Activated CD8-positive, alpha-beta T cell treated with anti-CD3 and anti-CD28 coated beads for 36 hours (primary cell): ENCODE measurements at places on chromosomes 1 and 21. TPM values are rescaled to one million over a fixed set of nuclear protein-coding genes. Genes with fewer than 3 reads are reported as not detected.

- DNase-seq, result no peak
Measured at GRCh38 chr21:44881198-44881872, 7.8 kb upstream of the PTTG1IP start.

DNA sequence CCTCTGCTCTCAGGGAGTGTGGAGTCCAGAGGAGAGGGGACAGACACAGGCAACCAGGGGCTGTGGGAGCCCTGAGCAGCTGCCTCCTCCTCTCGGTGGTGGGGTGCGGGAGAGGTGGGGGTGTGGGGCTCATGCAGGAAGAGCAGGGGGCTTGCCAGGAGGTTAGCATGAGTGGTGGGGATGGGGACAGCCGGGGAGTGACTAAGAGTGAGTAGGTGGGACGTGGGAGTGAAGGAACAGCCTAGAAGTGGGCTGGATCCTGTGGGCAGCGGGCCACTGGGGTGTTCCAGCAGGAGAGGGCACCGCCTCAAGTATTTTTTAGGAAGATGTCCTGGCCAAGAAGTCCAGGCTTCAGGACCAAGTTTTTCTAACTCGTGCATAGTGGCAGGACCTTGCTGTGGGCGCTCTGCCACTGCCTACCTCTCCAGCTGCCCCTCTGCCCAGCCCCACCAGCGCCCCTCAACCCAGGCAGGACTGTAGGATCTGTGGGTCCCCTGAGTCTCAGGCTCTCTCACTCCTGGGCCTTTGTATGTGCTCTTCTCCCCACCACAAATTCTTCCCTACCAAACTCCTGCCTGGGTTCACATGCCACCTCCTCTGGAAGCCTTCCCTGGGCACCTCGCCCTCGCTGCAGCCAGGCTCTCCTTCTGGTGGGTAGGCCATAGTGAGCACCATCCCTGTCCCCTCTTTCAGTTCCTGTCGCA lies 18.8 kb upstream of the LHX4 start:
- DNase-seq, result no peak

DNA sequence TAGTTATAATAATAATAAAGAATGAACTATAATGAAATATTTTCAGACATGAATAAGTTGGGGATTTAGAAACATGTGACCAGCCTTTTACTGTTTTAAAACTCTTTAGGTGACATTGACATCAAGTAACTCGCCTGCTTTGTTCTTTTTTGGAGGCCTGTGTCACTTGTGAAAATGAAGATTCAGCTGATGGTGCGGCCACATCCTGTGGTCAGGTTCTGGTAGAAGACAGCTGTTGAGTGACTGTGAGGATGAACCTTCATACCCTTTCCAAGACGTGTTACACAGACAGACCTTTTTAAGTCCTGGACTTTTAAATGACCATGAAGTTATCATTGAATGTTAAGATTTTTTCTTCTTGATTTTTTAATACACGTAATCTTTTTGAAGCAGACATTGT lies 10.3 kb downstream of the UTS2 start:
- DNase-seq, result peak; percentile 65

GRCh38 chr1:56469640-56470371 lies 109.6 kb downstream of the PLPP3 start:
- no peak for DNase-seq

DNA sequence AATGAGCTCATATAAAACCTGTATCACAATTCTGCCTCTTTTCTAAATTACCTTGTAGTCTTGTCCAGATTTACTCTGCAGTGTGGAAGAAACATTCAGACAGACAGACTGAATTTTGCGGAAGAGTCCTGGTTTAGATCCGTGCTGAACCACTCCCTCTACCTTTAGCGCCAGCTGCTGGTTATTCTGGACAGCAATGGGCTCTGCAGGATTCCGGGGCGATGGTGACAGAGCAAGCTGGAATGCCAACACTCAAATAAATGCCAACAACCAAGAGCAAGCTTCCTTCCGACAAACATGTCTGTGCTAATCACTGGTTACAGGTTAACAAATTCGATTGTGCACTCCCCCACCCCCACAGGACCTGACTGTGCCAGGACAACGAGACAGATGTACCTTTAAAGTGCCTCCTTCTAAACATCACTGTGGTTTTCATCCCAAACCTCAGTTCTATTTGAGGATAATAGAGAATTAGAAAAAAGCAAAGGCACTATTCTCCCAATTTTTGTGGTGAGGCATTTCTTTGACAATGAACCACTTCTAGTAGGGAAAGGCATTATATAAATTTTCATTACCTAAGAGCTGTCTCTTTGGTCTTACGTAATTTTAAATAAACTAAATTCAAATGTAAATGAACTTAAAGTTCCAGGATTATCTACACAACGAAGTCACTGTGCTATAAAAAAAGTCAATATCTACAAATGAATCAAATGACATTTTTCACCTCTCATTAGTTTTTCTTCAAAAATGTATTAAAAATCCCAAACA lies 90.4 kb downstream of the INTS7 start:
- DNase-seq, result no peak

GRCh38 chr1:97593192-97593591 lies 327.6 kb downstream of the DPYD start:
- DNase-seq, result no peak

GRCh38 chr1:204545881-204546280 lies 29.7 kb downstream of the MDM4 start:
- no peak for DNase-seq

GRCh38 chr1:32388641-32389040 lies 5.6 kb downstream of the BSDC1 start:
- no peak for DNase-seq

GRCh38 chr21:24123785-24124184 lies 1483.5 kb downstream of the MRPL39 start:
- DNase-seq, result no peak

DNA sequence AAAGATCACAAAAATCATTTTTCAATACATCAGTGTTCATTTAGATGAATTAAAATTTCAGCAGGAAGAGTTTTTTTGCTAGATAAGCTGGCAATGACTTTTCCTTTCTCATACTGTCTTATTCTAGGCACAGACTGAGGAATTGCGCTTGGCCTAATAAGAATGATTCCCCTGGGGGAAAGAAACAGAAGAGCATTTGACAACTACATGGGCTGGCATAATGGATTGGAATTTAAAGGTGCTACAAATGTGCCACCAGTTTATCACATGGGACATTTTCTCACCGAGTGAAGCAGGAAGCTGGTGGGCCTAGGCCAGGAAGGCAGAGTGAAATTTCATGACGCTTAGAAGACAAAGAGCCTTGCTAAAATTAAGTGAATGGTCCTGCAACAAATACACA lies 39.3 kb downstream of the CDKN2C start:
- DNase-seq, result no peak

DNA sequence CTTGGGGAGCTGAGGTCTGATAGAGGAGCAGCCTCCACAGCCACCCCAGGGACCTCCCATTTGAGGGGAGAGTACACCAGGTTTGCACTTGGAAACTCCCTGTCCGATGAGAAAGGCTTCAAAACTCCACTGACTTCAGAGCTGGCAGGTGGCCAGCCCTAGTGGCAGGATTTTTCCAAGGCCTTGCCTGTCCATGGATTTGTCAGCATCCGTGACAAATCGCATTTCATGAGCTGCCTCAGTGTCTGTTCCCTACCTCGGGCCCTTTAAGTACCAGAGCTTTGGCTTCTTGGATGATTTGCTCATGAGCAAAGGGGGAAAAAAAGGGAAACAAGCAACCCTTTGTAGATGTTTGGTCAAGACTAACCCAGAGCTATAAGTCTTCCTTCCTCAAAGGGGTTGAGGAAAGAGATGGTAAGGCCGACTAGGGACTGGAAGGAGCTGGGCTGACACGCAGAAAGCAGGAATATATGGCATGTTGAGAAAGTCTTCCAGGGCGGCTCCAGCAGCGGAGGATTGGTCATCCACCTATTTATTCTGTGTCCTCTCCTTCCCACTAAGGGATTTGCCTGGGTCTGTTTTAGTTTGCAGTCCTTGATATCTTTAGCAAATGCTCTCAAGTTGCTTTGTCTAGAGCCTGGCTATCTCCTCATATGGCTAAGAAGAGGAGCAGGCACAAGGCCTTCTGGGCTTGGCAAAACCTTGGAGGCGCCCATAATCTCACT lies 2.7 kb upstream of the HSPG2 start:
- DNase-seq, result no peak

DNA sequence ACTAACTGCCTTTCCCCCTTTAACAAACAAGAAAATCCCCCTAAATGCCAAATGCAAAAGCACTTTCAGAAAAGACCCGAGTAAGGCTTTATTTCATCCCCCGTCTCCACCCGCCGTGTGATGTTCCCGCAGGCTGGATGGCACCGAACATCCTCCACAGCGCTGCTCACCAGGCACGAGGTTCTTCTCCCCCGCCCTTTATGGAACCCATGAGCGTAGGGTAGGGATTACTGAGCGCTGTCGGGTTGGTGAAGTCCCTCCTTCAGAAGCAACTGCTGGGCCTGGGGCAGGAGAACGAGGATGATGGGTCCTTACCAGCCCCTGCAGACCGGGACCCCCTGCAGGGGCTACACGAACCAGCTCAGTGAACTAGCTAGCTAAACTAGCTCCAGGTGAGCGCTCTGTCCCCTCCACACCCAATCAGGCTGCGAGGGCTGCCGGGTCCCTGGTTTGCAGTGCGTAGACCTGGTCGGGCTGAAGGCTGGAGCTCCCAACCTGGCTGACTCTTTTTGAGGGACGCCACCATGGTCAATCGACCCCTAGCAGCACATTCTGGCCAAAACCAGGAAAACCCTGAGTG lies 80.4 kb downstream of the ITPKB start:
- DNase-seq, result no peak

- peak; percentile 72 for DNase-seq
Measured at GRCh38 chr1:84433258-84434080, 35.2 kb downstream of the DNASE2B start.

- DNase-seq, result no peak
Measured at GRCh38 chr1:65163201-65163805, 15.3 kb downstream of the AK4 start.

- DNase-seq, result no peak
Measured at GRCh38 chr1:59108481-59109317, 188.2 kb upstream of the FGGY start.

DNA sequence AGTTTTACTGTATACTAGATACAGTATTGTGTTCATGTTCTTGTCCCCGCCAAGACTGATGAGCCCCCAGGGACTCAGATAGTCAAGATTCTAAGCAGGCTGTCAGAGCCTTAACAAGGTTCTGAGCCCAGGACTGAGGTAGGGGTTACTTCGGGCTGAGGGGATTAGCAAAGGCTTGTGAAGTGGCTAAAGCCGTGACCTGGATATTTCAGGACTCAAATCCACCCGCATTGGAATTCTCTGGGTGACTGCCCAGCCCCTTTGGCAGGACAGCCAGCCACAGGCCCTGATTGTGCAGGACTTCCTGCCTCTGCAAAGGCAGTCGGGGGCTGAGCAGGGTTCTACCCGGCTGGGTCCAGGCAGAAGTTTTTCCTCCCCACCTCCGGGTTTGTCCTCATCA lies at the start of gene PLA2G5:
Gene PLA2G5, plus strand, starts transcription at position 321 of the 400 bp plus-strand sequence. CDS start 14,637 bp downstream, outside the sequence.
- DNase-seq, result no peak

SERPINC1 gene
- total RNA-seq, result not detected

OR2L5 gene
- total RNA-seq, result not detected

HENMT1 gene
- 27.1 TPM for total RNA-seq

EXO1 gene
- total RNA-seq, result 66.8 TPM

SUSD4 gene
- total RNA-seq, result 0.43 TPM

ZMYND12 gene
- total RNA-seq, result 1.4 TPM

KCND3 gene
- not detected for total RNA-seq

HTR6 gene
- total RNA-seq, result not detected
